CD4-positive, alpha-beta memory T cell (primary cell): ENCODE measurements at places on chromosomes 16 and 17. TPM values are rescaled to one million over a fixed set of nuclear protein-coding genes. Genes with fewer than 3 reads are reported as not detected.

DNA sequence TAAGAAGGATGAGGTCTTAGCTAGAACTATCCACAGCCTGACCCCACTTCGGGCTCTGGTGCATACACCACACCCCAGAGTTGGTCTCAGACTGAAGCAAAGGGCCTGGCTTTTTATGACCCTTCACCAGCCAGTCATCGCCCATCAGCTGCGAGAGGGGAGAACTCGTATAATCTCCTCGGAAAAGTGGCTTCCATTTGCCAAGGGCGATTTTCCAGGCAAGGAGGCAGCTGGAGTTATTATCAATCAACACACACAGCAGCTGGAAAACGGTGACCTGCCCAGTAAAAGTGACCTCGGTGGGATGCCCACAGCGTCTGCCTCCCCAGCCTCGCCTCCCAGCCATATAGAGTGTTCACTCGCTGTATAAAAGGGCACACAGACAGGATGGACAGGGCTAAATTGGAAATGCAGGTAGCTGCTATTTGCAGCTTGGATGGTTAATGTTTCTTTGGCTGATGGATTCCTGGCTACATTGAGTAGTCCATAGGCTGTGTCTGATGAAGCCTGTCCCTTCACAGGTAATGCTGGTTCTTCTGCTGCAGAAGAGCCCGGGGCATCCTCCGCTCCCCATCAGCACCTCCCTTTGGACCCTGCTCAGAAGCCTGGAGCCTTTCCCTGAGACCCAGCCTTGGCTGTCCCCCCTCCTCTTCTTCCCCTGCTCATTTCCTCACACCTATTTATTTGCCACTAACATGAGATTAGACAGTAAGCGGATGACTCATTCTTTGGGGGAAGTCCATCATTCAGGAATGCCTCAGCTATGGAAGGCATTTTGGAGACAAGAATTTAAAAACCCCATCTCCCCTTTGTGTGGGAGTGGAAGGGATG, 45.7 kb downstream of the TMEM186 start:
- H3K4me1 ChIP-seq, result no peaks in the 10 kb centered on the region
- H3K27me3 ChIP-seq, result no peaks in the 10 kb centered on the region
- no peaks in the 10 kb centered on the region for H3K36me3 ChIP-seq
- H3K27ac ChIP-seq, result no peak overlapping the region
- no peak for DNase-seq

DNA sequence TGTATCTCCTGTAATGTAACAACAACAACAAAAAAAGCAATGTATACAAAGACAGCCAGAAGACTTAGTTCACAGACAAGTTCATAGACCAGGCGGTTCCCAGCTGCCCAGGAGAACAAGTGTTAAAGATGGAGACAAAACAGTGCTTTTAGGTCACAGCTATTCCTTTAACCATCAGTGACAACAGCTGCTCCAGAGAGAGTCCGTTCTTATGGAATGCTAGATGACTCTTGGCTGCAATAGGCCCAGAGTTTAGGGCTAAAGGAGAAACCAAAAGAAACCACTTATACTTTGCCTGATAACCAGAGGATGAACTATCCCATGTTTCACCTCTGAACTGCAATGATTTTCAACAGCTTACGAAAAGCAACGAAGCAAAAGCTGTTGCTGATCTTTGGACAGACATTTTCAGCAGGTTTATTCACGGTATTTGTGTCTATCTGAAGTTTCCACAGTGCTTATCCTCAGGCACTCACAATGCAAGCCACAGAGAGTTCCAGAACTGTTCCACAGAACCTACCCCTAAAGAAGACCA, 6.0 kb downstream of the ZCCHC14 start:
- DNase-seq, result no peak
- H3K4me1 ChIP-seq, result peaks cover 83% of the 10 kb centered on the region
- H3K27ac ChIP-seq, result no peak overlapping the region
- H3K4me3 ChIP-seq, result no peak overlapping the region
- H3K27me3 ChIP-seq, result no peaks in the 10 kb centered on the region
- H3K36me3 ChIP-seq, result no peaks in the 10 kb centered on the region

- H3K27ac ChIP-seq, result no peak overlapping the region
- H3K27me3 ChIP-seq, result peaks cover 31% of the 10 kb centered on the region
- peak overlapping the region; percentile 43 for H3K4me3 ChIP-seq
- peak; percentile 8 for DNase-seq
Measured at GRCh38 chr17:43545383-43545632, 832 bp downstream of the ETV4 start.

The CDH11 gene
- not detected for total RNA-seq

DNA sequence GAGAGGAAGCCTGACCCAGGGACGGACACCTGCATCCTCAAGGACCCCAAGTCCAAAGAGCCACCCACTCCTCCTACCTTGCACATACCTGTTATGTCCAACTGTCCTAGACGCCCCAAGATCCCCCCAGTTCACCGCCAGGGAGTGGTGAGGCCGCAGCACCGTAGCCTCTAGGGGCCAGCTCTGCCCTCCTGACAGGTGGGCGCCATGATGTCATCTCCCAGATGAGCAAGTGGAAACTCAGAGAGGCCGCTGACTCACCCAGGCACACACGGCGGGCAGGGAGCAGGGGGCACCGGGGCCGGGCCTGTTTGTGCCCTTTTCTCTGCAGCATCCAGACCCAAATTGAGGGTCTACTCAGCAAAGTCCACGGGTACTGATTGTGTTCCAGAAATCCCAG, 4.8 kb upstream of the ZNF469 start:
- no peak for DNase-seq
- no peak overlapping the region for H3K27ac ChIP-seq
- H3K36me3 ChIP-seq, result no peaks in the 10 kb centered on the region
- no peak overlapping the region for H3K4me3 ChIP-seq
- no peaks in the 10 kb centered on the region for H3K4me1 ChIP-seq
